Hematopoietic multipotent progenitor cell treated with erythropoietin and hydrocortisone succinate and interleukin-3 and kit ligand, for 15 days (in vitro differentiated cells): ENCODE measurements at places on chromosomes 5 and 9.

GRCh38 chr5:61159836-61160235 is 2.4 kb downstream of the SMIM15 start:
- no peak for DNase-seq

DNA sequence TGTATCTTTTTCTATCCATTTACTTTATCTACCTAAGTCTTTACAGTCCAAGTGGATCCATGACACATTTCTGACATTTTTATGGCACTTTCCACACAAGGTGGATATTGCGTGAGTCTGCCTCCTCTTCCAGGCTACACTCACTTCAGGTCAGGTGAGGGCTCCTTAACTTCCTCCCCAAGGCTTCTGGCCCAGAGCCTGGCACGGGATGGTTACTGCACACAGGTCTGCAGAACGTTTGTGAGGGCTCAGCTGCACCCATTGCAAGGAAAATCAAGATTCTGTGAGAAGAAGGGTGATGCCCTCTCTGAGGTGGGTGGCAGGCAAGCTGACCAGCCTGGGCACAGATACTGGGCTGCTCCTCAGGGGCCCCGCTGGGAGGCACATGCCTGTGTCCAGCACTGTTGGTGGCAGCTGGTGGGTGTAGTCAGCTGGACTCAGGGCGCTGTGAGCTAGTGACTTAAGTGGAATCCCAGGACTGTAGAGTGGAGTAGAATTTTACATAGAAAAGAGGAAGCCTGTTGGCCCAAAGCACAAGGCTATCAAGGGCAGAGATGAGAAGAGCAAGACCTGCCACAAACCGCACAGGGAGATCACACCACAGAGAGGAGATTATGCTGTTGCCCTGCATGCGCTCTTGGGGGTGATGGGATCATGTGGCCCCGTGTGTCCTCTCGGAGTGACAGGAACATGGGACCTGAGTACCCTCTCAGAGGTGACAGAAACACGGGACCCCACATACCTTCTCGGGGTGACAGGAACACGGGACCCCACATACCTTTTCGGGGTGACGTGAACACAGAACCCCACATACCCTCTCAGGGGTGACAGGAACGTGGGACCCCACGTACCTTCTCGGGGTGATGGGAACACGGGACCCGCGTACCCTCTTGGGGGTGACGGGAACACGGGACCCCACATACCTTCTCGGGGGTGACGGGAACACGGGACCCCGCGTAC is 21.3 kb downstream of the AHRR start:
- no peak for DNase-seq

GRCh38 chr9:80560976-80561375 is 989.2 kb downstream of the TLE4 start:
- no peak for DNase-seq

GRCh38 chr9:114027863-114028465 is 50.1 kb downstream of the AMBP start:
- no peak for DNase-seq

GRCh38 chr5:57718155-57718554 is 235.5 kb upstream of the ACTBL2 start:
- no peak for DNase-seq

- DNase-seq = no peak
Measured at GRCh38 chr5:34544403-34544802, 111.7 kb upstream of the RAI14 start.

GRCh38 chr9:5712651-5713390 is 83.9 kb downstream of the RIC1 start:
- DNase-seq = no peak

DNA sequence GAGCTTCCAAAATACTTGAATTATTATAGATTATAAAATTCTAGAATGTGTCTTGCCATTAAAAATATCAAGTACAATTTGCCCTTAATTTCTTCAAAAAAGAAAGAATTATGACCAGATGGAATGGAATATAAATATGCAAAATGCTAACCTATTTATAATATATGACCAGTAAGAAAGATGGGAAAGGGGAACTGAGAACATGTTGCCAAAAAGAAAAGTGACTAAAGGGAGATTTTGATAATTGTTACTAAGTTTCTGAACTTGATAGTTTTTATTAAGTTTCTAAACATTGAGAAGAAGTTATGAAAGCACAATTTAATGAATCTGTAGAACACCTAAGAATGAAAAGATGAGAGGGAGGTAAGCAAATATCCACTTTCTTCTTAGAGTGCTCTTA is 188.4 kb upstream of the NR4A3 start:
- no peak for DNase-seq

DNA sequence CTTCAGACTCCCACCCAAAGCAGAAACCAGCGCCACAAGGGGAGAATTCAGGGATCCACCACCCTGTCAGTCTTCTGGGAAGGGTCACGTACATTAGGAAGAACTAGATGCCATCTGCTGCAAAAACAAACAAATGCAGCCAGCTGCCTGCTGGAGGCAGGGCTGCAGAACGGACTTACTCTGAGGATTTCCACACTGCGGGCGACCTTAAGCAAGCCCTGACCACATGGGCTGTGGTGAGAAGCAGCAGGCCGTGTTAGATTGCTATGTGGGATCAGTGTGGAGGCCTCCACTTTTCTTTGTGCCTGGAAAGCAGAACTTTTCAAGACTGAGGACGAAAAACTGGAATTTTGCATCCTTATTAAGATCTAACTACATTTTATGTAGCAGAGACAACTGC is 13.4 kb upstream of the LTC4S start:
- DNase-seq = no peak
